A549 (cell line): ENCODE measurements at places on chromosomes 16 and 17. TPM values are rescaled to one million over a fixed set of nuclear protein-coding genes. Genes with fewer than 3 reads are reported as not detected.

- DNase-seq, result no peak
Measured at GRCh38 chr16:51153577-51154031, 2.5 kb upstream of the SALL1 start.

GRCh38 chr16:84175350-84176081, 11.3 kb downstream of the TAF1C start:
- DNase-seq, result no peak

MYH10 gene
- polyA plus RNA-seq, result 26.4 to 26.7 TPM (median 26.5 TPM) in 3 replicates

KRTAP2-2 gene
- not detected in 3 replicates for polyA plus RNA-seq

- DNase-seq, result no peak
Measured at GRCh38 chr17:62147284-62147683, 82.2 kb upstream of the MED13 start.

KCNG4 gene
- not detected in 3 replicates for polyA plus RNA-seq
